ENCODE measurements at places on chromosomes 1 and 21. TPM values are rescaled to one million over a fixed set of nuclear protein-coding genes. Genes with fewer than 3 reads are reported as not detected.
A peak's percentile ranks its signal among the peaks of the same experiment; 100 is the strongest.

GRCh38 chr1:6961905-6962477, 176.7 kb downstream of the CAMTA1 start:
- DNase-seq = peak; percentile 78

DNA sequence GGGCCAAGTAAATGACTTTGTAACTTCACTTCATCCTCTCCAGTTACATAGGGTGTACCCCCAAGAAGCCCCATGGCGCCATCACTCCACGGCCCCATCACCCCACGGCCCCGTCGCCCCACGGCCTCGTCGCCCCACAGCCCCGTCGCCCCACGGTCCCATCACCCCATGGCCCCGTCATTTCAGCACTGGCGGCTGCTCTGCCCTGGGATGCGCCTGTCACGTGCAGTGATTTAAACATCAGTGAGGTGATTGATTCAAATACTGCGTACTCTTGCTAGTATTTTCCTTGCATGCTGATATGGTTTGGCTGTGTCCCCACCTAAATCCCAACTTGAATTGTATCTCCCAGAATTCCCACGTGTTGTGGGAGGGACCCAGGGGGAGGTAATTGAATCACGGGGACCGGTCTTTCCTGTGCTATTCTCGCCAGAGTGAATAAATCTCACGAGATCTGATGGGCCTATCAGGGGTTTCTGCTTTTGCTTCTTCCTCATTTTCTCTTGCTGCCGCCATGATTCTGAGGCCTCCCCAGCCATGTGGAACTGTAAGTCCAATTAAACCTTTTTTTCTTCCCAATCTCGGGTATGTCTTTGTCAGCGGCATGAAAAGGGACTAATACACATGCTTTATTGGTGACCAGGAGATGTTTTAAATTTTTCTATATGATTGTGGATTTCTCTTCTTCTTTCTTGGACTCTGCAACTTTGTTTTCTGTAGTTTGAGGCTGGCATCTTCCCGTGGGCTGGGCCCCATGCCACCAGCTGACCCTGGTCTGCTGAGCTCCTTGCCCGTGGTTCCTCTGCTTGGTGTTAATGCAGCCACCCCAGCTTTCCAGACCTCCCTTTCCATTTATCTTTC, 50.1 kb upstream of the PCBP3 start:
- DNase-seq = peak; percentile 34

DNA sequence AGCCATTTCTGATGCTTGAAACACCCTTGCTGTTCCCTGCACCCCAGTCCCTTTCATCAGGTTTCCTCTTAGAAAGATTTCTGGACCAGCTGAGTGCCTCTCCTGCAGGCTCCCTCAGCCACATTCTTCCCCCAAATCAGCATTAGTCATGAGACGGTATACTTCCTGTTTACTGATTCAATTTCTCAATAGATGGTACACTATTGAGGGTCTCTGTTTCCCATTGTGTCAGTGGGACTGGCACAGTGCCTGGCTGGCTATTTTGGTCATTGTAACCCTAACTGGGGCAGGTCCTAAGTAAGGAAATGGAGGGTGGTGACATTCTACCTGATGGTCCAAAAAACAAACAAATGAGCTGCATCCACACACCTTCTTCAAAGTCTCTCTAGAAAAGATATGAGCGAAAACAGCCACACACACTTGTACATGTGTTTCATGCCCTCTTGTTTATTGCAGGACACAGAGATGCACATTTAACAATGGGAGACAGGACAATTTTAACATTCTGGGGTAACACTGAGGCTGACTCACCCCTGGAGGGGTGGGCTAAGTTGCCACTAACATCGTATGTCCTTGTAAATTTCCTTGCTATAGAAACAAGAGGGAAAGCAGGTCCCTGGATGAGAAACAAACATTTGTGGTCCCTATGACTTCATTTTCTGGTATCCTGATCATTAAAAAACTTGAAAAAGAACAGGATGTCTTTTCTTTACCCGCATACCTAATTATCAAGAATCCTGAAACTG, 77.5 kb downstream of the RRAGC start:
- DNase-seq = no peak

Gene GJC2
- polyA plus RNA-seq = 0.50 TPM
